ENCODE measurements at places on chromosomes 1 and 21.

GRCh38 chr1:86429835-86430234, 5.9 kb downstream of the CLCA2 start:
- DNase-seq: no peak

- no peak for DNase-seq
Measured at GRCh38 chr1:57711326-57711725, 287.5 kb upstream of the DAB1 start.

- DNase-seq: no peak
Measured at GRCh38 chr21:43012596-43012995, 38.2 kb downstream of the PKNOX1 start.

DNA sequence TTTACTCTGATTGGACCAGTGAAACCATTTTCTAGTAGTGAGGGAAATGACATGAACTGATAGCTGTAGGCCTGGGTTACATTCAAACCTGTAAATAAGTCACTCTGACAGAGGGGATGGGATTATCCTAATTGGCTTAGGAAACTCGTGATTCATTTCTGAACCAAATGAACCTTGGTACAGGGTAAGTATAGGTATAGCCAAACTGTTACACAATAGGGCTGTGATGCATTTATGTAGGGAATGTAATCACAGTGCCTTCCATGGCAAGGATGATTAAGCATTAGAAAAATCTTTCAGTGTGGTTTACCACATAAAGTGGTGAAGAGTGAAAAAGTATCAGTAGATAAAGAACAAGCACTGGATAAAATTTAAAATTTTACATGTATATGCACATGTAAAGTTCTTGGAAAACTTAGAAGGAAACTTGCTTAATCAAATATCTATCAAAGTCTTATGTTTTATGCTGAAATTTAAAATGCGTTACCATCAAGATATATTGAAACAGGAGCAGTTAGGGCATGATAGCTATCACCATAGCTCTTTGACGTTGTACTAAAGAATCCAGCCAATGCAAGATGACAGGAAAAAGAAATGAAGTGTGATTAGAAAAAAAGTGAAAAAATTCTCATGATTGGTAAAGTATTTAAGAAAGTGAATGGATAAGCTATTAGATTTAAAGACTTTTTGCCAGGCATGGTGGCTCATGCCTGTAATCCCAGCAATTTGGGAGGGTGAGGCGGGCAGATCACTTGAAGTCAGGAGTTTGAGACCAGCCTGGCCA, 63.0 kb downstream of the RABGAP1L start:
- DNase-seq: no peak

DNA sequence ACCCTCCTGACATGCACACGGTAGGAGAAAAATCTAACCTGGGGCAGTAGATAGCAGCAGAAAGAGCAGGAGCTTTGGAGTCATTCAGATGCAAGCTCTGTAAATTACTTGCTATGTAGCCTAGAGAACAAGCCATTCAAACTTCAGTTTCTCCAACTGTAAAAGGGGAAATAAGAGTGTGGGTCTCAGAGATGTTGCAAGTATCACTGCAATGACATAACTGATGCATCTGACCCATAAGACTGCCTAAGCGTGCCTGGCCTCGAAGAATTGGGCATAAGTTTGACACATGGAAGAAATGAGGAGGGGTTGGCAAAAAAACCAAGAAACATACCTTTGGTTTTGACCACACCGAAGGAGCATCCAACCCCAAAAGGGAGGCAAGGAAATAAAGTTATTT, 5.2 kb downstream of the AK2 start:
- no peak for DNase-seq

DNA sequence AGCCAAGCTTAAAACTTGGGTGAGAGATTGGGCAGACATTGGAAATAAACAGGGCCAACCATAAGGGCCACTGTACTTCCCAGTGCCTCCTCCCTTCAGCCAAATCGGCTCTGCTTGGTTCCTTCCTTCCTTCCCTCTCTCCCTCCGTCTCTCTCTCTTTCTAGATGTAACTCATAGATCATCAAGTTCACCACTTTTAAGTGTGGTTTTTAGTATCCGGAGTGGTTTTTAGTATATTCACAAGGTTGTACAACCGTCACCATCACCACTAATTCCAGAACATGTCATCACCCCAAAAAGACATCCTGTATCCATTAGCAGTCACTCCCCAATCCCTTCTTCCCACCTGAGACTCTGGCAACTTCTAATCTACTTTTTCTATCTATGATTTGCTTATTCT, 51.0 kb downstream of the MYSM1 start:
- DNase-seq: no peak

DNA sequence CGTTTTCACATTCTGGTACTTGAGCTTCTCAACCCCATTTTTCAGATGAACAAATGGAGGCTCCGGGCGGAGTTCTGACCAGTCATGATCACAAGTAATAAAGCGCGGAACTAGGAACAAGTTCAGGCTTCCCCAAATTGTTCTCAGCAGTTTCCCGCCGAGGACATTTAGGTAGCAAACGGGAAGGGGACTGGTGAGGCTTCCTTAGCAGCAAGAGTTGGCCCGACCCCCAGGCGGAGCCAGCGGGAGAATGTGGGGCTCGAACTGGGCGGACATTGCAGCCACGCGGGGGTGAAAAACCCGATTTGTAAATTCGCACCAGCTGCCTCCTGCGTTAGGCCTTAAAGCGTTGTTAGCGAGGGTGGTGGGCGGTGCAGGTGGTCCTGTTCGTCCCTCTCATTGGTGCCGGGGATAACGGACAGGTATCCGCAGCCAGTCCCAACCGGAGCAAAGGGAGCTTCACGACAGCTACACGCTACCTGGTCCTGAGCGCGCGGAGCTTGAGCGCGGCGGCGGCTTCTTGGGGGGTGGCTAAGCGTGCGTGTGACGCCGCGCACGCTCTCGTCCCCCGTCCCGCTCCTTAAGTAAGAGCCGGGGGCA, 15.3 kb downstream of the SEMA6C start:
- peak; percentile 68 for DNase-seq

Measured in stimulated activated CD4-positive, alpha-beta T cell treated with anti-CD3 and anti-CD28 coated beads, Interleukin-15, amount 100 ng/mL, for 1 hour (primary cell).